HS-27A (cell line): ENCODE measurements at places on chromosomes 3 and 15.
A peak's percentile ranks its signal among the peaks of the same experiment; 100 is the strongest.

- no peak for DNase-seq
These were observed 59.6 kb downstream of the ESYT3 start for GRCh38 chr3:138493804-138494606.

DNA sequence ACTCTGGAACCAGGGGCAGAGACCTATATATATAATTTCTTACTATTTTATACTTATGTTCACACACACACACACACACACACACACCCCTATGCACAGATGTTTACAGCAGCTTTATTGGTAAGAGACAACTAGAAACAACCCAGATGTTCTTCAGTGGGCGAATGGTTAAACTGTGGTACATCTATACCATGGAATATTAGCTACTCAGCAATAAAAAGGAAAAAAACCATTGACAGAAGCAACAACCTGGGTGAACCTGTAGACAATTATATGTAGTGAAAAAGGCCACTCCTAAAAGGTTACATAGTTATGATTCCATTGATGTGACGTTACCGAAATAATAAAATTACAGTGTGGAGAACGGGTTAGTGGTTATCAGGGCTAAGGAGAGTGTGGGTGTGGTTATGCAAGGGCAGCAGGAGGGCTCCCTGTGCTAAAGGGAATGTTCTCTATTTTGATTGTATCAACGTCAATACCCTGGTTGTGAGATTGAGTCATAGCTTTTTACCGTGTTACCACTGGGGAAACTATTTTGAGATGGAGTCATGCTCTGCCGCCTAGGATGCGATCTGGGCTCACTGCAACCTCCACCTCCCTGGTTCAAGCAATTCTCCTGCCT, 85.5 kb downstream of the FLNB start:
- peak; percentile 61 for DNase-seq

DNA sequence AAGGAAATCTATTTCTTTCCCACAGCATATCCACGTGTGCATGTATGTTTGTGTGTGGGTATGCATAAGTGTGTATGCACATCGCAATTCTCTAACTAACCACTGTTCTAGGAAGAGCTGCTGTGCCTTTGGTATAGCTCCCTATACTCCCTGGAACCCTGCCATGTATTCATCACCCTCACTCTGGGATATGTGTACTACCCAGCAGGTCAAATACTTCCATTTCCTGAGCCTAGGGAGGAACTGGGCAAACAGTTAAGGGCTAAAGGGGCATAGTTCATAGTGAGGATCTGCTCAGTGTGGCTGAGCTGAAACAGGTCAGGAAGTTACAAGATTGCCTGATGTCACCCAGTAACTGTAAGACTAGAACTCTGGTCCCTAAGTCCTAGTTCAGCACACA, 260.4 kb downstream of the RPLP1 start:
- DNase-seq = no peak

DNA sequence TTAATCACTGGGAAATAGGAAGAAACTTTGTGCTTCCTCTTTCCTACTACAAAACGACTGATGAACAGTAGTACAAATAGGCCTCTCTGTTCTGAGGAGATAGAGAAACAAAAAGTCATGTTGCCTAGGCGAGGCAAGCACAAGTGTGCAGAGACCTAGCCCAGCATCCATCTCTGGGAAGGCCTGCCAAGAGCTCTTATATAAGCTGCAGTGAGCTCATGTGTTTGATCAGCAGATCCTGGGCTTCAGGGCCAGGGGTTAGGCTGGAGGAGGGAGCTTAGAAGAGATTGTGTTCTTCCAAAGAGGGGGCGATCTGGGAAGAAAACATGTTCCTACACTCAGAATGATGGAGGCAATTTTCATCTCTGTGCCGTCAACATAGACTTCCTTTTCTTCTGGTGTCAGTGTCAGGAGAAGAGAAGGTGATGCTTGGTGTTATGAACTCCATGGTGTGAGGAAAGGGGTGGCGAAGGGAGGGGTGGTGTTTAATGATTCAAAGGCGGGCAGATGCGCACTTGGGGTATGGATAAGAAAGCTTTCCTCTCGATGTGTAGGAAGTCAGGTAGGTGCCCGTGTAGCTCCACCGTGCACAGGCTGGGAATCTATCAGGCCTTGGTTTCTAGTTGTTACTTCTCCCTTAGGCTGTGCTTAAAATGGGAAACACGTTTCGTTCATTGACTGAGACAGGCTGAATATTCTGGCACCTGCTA, 29.5 kb upstream of the ETV5 start:
- DNase-seq = no peak

DNA sequence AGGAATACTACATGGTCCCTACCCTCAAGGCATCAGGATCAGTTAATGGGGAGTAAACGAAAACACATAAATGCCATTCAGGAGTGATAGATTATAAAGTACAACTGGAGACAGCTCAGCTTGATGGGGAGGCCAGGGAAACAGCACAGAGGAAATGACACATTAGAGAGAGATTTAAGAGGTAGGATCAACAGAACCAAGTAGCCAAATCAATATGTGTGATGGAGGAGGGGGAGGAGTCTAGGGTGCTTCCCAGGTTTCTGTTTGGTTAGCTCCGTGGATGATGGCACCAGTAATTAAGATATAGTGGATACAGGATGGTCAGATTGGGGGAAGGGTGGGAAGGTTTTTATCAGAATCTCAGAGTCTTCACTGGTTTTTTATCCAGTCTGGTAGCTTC, 229.5 kb upstream of the ROPN1 start:
- no peak for DNase-seq

DNA sequence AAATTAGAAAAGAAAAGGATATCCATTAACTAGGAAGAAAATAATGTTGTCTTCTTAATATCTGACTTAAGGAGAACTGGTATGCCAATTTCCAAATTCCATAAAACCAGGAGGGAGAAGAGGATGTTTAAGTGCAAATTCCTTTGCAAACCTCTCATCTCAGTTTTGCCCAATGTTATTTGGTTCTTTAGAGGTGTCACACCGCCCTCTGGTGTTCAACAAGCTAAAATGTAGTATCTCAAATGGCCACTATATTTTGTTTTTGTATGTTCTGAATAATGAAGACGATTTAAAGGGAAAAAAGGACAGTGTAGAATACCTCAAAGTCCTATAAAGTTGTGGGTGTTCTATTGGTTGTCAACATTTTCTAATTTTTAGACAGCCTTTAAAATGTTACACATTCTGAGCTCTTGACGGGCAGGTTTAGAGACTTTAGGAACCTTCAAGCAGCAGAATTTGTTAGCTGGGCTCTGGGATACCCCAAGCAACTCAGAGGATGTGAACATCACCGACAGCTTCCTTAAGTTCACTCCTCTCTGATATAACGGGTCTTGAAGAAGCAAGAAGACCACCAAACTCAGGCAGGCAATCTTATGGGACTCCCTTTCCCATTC, 458.3 kb downstream of the MFSD1 start:
- peak; percentile 49 for DNase-seq

DNA sequence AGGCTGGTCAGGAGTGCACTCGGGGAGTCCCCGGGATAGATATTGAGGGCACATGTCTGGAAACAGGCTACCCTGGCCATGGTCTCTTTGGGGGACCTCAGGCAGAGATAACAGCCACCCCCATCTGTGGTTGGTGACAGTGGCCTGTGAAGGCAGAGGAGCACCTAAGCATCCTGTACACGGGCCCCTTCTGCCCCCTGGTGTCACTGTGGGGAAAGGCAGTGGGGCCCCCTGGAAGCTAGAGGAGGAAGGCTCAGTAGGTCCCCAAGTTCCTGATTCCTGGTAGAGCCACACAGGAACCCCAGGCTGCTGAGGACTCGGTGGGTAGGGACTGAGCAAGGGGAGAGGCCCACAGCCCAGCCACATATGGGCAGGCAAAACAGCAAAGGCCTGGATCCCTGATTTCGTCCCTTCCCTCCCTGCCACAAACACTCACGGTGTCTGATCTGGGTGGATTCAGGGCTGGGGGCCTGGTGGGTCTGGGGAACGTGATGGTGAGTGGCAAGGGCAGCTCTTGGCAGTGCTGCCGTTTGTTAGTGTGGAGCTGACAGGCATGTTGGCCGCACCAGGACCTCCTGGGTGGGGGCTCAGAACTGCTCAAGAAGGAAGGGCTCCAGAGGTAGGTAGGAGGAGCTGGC, 14.1 kb upstream of the CXCR6 start:
- no peak for DNase-seq

- no peak for DNase-seq
These were observed 496.3 kb downstream of the ROBO2 start for GRCh38 chr3:77536038-77536775.

DNA sequence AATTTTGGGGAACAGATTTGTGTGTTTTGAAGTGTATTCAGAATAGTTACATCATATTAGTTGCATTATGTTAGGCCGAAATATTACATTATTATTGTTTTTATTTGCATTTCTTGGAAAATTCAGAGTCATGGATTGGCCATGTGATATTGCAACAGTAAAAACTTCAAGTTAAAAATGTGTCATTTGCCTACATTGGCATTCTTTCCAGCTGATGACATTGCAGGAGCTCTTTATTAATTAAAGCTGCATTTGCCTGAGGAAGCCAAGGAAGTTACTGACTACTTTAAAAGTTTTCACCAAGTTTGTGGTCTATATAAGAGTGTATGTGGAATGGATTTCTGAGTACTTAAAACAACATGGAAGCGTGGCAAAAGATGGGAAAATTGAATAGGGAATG, 726.4 kb upstream of the SGO1 start:
- no peak for DNase-seq

GRCh38 chr3:187765342-187765741, 20.1 kb upstream of the BCL6 start:
- no peak for DNase-seq

- peak; percentile 36 for DNase-seq
These were observed at the start of gene TWF2 for GRCh38 chr3:52238761-52239701. TWF2 (minus strand) TSS chr3:52239158; CDS start chr3:52239016, 142 bp downstream.

- no peak for DNase-seq
These were observed 90.8 kb upstream of the FGF12 start for GRCh38 chr3:192818126-192818525.

GRCh38 chr3:141343865-141344271, 24.4 kb upstream of the ZBTB38 start:
- no peak for DNase-seq

GRCh38 chr3:16071206-16071605, 103.3 kb upstream of the GALNT15 start:
- no peak for DNase-seq

DNA sequence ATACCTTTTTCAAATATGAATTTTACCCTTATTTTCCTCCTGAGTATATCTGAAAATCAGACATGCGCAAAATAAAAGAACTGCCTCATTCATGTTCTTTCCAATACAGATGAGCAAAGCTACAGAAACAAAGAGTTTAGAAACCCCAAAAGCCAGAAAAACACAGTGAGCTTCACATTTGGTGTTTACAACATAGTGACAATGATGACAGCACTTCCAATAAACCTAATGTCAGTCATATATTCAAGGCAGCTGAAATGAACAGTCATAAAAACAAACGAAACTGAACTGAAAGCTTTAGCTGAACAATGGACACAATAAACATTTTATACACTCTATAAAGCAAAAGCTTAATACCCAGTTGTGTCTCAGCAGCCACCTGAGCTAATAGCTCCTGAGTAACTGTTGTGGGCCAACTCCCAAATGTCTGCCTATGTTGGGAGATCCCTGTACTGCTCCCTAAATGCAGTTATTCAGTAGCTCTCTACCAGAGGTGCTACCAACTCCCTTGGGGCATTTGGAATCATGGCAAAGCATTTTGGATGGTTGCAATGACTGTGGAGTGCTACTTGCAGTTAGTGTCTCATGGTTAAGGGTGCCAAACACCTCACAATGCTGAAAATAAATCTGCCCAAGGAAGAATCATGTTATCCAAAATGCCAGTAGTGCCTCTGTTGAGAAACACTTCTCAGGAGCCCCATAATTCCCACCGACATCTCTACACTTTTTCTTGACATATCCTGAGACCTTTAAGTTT, 131.5 kb downstream of the TGFBR2 start:
- no peak for DNase-seq

DNA sequence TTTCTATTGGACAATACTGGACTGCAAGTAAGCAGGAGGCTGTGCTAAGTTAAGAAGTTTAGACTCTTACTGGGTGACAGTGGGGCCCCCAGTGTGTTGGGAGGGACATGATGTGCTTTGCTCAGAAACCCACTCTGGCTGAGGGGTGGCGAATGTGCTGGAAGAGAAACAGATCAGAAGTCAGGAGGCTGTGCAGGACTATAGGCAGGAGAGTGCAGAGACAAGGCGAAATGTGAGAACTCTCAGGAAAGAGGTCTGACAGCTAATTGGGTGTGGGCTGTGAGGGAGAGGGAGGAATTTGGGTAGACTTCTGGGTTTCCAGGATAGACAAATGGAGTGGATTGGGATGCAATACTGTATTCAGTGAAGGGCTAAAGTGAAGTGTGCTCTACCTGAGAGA, 12.0 kb downstream of the SLC24A1 start:
- no peak for DNase-seq

DNA sequence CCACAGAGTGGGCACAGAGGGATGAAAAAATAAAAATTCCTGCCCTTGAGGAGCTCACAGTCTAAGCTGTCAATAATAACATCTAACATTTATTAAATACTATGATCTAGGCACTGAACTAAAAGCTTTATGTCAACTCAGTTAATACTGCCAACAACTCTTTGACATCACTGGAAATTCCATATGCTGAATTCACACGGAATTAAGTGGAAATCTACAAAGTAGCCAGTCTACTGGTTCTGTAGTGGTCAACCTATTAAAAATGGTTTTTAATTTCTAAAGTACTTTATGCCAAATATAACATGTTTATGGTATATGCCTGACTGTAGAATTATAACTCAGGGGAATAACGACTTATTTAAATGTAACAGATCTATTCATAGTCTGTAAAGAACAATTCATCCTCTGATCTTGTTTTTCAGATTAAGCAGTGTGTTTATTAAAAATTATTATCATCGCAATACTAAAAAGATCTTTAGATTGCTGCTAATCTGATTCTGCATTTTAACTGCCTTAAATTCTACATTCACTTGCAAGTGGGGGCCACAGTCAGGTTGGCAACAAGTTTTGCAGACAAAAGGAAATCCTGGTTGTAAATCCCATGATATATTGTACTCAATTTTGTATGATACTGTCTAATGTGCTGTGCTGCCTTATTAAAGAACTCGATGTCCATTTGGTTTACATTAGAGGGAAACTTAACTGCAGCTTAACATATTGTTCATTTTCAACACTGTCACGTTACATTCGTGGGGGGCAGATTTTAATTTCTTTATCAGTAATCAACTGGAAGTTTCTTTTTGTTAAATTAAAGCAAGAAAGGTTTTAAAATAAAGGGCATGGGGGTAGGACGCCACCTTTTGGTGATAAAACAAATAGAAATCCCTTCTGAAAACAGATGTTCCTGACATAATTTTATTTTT, 2.6 kb upstream of the FOXP1 start:
- DNase-seq = no peak
